Cardiac fibroblast (primary cell): ENCODE measurements at places on chromosomes 1 and 21.

- peak; percentile 50 for DNase-seq
Measured at GRCh38 chr21:37855647-37856625, 60.3 kb downstream of the KCNJ6 start.

- peak; percentile 47 for DNase-seq
Measured at GRCh38 chr1:164660412-164660772, 101.4 kb downstream of the PBX1 start.

DNA sequence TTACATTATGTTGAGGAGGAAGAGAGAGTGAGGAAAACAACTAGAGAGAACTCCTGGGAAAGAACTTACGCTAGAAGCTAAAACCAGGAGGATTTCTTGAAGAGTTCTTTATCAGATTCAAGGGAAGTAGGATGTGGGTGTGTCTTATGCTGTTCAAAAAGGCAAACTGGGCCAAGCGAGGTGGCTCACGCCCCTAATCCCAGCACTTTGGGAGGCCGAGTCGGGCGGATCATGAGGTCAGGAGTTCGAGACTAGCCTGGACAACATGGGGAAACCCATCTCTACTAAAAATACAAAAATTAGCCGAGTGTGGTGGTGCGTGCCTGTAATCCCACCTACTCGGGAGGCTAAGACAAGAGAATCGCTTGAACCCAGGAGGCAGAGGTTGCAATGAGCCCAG is 23.1 kb downstream of the SMG7 start:
- no peak for DNase-seq

DNA sequence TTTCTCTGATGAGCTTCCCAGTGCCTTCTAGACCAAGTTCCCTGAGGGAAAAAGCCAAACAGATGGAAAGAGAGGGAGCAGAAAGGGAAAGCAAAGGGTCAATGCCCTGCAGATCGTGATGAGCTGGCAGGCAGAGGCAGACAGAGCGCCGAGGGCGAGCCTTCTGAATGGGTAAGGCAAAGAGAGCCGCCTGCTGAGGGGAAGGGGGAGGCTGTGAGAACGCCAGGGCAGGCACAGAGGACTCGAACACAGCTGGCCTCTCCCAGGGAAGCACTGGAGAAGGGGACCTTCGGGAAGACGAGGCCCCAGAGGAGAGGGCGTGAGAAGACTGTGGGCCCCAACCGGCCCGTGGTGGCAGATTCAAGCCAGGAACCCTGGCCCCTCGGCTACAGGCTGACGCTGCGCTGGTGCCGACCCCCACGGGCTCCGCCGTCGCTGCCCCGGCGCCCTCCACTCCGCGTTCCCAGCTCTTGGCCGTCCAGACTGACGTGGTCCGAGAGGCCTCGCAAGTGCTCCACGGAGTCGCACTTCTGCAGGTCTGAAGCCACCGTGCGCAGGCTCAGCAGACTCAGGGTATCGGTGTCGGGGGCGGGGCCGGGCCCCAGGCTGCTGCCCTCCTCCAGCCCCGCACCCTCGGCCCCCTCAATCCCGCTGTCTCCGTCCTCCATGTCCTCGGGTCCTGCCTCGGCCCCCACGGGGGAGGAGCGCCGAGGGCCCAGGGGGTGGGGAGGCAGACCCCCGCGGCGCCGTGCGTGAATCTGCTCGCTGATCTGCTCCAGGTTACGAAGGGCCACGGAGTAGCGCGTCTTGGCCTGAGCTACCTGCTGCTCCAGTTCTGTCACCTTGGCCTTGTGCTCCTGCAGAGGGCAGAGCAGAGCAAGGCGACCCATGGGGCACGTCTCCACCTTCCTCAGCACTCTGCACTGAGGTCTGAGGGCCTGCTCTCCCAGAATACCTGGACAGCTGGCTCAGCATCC is 13.9 kb downstream of the SH3BP5L start:
- no peak for DNase-seq

GRCh38 chr1:151760597-151761385 is 2.5 kb downstream of the MRPL9 start:
- peak; percentile 4 for DNase-seq

GRCh38 chr1:67137307-67137753 is 2.6 kb upstream of the C1orf141 start:
- no peak for DNase-seq

GRCh38 chr1:24632832-24633175 is 10.3 kb upstream of the SRRM1 start:
- DNase-seq: no peak
